ENCODE measurements at places on chromosomes 1 and 21. TPM values are rescaled to one million over a fixed set of nuclear protein-coding genes. Genes with fewer than 3 reads are reported as not detected.
A peak's percentile ranks its signal among the peaks of the same experiment; 100 is the strongest.

Gene FCRL6
- not detected for polyA plus RNA-seq

Gene SLC1A7
- 0.11 TPM for polyA plus RNA-seq

- DNase-seq, result no peak
Measured at GRCh38 chr1:118866330-118866729, 121.8 kb downstream of the TBX15 start.

Gene TUT4
- 30.0 TPM for polyA plus RNA-seq

DNA sequence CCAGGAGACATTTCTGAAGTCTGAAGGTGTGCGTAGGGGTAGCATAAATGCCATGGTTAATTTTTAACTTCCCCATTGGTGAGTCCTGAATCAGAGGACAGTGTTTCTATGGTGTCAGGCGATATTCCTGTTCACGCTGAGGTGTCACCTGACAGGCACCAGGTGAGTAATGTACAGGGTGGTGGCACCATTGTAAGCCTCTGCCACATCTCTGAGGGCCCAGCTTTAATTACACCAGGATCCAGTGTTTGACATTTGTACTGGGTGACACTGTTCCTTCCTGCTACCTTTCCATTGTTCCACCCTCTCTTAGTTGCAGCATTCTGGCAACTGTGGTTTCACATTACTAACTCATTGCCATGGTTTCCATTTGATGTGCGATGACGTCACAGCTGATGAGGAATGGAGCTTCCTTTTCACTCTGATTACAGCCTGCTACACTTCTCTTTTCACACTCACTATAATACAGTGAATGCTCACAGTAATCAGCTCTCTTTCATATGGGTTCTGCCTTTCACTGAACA lies 40.6 kb upstream of the MARK1 start:
- DNase-seq, result no peak

GRCh38 chr1:157369808-157370521 lies 182.3 kb downstream of the FCRL5 start:
- peak; percentile 7 for DNase-seq

- DNase-seq, result no peak
Measured at GRCh38 chr21:45572783-45573451, 30.7 kb upstream of the SLC19A1 start.

- no peak for DNase-seq
Measured at GRCh38 chr21:43572446-43572845, 86.8 kb downstream of the HSF2BP start.

GRCh38 chr1:27966402-27967105 lies 6.8 kb downstream of the XKR8 start:
- no peak for DNase-seq

DNA sequence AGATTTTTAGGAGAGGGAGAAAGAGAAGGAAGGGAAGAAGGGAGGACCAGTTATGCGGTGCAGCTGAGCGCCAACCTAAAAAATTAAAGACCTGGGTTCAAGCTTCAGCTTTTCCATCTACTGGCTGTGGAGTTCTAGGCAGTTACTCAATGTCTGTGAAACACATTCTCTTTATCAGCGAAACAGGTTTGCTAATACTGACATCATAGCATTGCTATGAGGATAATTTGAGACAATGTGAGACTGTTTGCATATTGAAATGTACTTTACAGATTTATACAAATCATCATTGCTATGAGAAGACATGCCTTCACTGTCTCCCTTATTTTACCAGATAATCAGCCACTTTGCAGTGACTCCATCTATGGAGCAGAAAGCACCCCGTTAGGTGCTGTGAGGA lies 222.9 kb upstream of the SGIP1 start:
- no peak for DNase-seq

Gene MRPL39
- 22.8 TPM for polyA plus RNA-seq

DNA sequence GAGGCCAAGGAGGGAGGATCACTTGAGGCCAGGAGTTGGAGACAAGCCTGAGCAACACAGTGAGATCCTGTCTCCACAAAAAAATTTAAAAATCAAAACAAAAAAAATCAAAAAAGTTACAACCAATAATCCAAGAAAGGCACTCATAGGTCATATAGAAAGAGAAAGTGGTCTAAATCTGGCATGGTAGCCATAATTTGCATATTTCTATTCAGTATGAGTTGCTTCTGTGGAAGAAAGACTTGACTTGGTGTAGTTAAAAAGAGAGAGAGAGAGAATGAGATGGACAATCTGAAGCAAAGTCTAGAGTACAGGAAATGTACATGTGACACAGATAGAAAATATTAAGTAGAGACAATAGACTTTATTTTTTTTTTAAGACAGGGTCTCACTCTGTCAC lies 22.5 kb downstream of the JMJD4 start:
- DNase-seq, result no peak

- DNase-seq, result no peak
Measured at GRCh38 chr1:98556521-98557158, 104.9 kb upstream of the SNX7 start.

Gene OR2M3
- not detected for polyA plus RNA-seq

Gene USP48
- polyA plus RNA-seq, result 43.6 TPM

Gene BARHL2
- polyA plus RNA-seq, result not detected

DNA sequence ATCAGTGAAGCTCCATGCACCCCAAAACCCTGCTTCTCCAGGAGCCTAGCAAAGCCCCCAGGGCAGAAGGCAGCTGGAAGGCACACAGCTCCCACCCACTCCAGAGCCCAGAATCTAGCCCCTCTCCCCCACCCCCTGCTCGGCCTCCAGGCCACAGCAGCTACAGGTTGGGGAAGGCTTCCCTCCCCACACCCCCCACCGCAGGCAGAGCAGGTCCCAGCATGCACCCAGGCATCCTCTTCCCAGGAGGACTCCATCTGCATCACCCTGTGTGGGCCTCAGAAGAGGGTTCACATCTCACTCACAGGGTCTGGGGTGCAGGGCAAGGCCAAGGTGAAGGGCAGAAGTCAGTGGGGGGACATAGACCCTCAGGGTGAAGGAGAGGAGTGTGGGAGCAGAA lies 719 bp downstream of the S100A14 start:
- DNase-seq, result no peak

- DNase-seq, result no peak
Measured at GRCh38 chr1:8568837-8569236, 248.6 kb downstream of the RERE start.

DNA sequence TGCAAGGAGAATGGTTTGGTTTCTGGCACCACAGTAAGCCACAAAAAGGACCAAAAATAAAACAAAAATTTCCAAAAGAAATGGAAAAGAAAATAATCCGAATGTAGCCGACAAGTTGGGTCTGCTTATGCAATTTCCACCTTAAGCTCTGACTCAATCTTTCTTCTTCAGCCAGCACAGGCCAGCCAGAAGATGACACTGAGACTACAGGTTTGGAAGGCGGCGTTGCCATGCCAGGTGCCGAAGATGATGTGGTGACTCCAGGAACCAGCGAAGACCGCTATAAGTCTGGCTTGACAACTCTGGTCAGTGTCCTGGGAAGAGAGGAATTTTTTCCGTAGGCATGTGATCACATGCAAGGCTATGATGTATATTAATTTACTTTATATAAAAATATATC lies 23.4 kb downstream of the PDPN start:
- no peak for DNase-seq

Gene ADGRL4
- polyA plus RNA-seq, result 11.9 TPM

Gene TNNI3K
- polyA plus RNA-seq, result 1.1 TPM

GRCh38 chr1:174074757-174075156 lies 52.6 kb upstream of the RC3H1 start:
- peak; percentile 2 for DNase-seq

GRCh38 chr21:46622226-46622625 lies 13.2 kb upstream of the PRMT2 start:
- DNase-seq, result no peak

Gene DIO1
- polyA plus RNA-seq, result not detected

DNA sequence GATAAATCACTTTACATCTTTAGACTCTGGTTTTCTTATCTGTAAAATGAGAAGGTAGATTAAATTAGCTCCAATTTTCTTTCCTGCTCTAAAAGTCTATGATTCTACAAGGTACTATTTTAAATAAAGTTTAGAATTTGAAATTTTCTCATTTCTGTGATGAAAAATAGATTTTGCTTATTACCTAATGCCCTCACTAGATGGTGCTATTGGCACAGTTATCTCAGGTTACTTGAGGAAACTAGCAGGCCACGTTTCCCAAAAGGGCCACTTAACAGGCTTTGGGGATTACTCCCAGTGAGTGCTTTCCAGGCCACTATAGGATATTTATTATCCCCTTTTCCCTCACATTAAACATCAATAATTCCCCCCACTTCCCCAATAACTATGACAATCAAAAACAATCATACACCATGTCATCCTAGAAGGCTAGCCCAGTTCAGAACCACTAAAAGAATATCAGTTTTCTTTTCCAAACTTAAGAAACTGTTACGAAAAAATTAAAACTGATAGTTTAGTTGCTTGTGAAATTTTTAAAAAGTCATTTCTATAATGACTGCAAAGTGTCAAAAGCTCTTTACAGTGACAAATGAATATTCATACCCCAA lies 30.6 kb downstream of the OMA1 start:
- peak; percentile 66 for DNase-seq

Gene NPHS2
- not detected for polyA plus RNA-seq

DNA sequence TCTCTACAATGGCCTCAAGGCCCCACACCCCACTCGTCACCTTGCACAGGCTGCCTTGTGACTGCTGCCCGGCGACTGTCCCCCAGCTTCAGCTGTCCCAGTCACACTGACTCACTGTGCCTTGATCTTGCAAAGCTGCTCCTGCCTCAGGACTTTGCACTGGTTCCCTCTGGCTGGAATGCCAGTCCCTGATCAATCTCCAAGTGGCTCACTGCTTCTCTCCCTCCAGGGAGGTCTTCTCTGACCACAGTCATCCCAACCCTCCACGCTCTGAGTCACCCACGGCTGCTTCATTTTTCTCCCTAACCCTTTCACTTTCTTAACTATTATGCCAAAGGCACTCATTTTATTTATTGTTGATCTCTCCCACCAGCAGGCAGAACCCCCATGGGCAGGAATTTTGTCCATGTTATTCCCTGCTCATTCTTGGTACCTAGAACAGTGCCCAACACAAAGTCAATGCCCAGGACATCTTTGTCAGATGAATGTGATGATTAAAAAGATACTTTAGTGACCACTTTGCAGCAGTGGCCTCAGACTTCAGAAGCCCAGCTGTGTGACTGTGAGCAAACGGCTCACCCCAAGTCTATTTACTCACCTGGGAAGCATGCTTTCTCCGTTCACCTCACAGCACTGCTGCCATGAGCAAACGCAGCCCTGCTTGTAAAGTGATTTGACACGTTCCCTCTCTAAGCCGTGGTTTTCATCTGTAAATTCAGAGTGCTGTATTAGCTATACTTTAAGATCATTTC lies 53.4 kb downstream of the ZBTB18 start:
- DNase-seq, result peak; percentile 74

GRCh38 chr1:97942161-97943123 lies 21.6 kb upstream of the DPYD start:
- DNase-seq, result no peak

Gene SPRR5
- polyA plus RNA-seq, result not detected
